ENCODE measurements at places on chromosomes 3 and 15.
A peak's percentile ranks its signal among the peaks of the same experiment; 100 is the strongest.

GRCh38 chr15:99442252-99442897 is 123.4 kb upstream of the MEF2A start:
- no peak for DNase-seq

- DNase-seq, result no peak
These were observed 998.6 kb upstream of the EPHA6 start for GRCh38 chr3:95815828-95816227.

DNA sequence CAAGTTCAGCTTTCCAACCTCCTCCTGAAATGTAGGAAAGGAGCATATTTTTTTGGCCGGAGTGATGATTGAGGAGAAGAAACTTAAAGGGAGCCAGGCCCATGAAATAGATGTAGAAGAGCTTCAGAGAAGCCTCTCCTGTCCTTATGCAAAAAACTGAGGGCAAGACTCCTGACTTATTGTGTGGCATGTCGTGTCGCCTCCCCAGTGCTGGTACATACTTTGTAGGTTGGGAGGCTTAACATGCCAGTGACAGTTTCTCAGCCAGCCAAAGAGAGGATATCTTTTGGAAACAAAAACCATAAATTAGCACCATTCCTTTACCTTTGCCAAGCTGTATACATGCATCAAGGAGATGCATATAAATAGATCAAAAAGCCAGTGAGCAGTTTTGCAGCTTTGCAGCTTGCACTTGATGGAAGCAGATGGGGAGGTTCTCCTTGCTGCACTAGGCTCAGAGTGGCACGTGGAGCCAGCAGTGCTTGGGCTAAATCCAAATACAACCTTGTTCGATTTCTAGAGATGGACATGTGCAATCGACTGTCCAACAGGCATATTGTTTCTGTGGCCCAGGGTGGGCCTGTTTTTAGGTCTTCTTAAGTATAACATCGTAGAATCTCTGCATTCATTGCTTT is 10.2 kb downstream of the SLCO3A1 start:
- no peak for DNase-seq

DNA sequence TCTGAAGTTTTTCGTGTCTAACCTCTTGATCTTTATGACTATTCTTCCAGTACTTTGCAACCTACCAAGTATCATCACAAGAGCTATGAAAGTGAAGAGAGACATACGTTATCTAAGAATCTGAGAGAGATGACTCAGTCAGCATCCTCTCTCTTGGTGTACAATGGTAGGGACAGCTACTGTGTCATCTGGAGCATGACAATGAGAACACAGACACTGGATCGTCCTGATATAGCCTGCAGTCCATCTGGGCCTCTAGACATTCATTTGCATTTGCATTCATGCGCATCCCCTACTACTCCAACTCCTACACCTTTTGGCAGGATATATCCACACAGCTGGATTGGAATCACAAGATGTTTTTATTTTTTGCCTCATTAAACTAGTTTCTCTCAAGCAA is 115.2 kb downstream of the PEX5L start:
- no peak for DNase-seq

DNA sequence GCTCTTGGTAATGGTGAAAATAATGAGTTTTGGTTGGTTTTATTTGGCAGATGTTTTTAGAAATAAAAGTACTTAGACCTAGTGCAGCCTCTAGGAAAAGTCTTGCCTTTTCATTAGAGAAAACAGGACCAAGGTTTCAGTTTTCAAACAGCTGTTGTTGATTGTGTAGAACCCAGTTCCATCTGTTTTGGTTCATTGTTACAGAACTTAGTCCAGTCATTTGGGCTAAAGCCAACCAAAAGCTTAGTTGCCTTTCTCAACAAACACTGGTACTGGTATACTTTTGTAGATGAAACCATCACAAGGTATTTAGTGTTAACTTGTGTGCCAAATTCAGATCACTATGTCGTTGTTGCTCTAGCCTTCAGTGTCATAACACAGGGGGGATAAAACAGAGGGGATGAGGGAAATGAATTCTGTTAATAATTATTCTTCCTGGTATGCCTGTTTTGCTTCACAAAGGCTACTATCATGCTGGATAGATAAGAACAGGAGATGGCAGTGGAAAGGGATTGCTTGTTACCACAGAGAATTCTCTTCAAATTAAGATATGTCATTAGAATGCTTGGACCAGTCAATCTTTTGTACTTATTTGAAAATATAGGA is 12.6 kb upstream of the APH1B start:
- no peak for DNase-seq

GRCh38 chr15:67127331-67127664 is 61.9 kb downstream of the SMAD3 start:
- DNase-seq, result no peak

DNA sequence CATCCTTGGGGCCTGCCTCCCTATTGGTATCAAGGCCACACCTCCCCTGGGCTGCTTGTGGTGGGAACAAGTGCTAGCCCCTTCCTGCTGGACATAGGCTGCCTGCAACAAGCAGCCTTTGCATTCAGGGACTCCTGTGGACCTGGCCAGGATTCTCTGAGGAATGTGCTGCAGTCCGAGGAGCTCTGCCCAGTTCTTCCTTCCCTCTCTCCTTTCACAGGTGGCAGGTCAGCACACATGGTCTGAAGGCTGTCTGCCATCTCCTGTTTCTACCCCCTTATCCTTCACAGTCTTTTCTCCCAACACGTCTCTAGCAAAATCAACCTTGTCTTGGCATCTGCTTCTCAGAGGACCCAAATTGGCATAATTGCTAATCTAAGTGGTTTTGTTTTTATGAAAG is 97.0 kb upstream of the LIPC start:
- no peak for DNase-seq

DNA sequence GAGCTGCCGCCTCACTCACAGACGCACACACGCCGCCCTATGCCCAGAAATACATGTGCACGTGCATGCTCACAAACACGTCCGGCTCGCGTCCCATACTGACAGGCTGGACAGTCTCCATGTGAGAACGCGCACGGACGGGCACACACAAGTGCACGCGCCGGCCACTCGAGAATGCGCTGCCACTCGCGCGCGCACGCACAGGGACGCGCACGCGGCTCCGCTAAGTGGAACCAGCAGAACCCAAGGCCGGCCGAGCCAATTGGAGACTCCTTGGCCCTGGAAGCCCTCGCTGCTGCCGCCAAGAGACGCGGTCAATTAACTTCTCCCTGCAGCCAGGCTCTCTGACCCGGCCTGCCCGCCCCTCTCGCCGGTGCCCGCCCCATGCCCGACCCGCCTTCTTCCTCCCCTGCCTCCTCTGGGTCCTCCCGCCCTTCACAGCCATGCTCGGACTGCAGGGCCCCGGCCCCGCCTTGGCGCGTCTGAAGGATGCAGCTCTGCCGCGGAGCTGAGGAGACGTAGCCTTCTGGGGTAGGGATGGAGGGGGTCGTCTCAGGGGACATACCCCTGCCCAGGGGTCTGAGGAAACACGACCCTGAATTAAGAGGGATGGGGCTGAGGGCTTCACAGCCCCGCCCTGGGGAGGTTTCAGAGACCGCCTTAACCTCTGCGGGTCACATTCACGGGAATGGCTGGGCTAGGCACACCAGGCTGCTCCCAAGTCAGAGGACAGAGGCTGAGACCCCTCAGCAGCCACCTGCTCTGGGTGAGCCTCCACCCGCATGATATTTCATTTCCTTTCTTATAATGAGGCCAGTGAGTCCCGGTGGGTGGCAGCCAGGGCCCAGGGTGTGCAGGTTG is 15.0 kb downstream of the PTH1R start:
- DNase-seq, result no peak

- DNase-seq, result peak; percentile 2
These were observed 1.3 kb downstream of the NOP10 start for GRCh38 chr15:34341381-34342212.

DNA sequence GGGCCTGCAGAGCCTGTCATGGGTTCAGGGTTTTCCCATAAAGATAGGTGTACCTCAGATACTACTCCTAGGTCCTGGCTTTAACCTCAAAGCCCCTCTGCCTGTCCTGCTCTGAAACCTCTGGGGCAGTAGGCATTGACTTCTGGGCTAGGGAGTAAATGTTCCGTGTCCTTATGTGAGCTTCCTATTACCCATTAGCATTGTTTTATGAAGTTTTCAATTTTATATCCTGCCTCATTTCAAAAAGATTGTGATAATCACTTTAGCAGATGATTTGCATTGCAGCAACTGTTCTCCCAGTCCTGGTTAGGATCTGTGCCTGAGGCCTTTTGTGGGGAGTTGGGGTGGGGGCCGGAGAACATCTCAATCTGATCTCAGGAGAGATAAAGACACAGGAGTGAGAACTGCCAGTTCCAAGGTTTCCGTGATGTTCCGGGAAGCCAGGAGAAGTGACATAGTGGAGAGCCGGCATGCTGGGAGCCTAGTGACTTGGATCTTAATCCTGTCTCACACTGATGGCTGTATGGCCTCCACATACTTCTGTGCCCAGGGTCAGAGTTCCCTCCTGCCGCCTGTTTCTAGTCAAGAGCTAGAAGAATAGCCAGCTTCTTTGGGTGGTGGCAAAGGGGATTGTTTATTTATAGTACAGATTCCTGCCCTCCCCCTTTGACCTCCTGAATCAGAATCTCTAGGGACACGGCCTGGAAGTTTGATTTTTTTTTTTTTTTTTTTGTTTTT is 10.6 kb downstream of the TPM1 start:
- no peak for DNase-seq

DNA sequence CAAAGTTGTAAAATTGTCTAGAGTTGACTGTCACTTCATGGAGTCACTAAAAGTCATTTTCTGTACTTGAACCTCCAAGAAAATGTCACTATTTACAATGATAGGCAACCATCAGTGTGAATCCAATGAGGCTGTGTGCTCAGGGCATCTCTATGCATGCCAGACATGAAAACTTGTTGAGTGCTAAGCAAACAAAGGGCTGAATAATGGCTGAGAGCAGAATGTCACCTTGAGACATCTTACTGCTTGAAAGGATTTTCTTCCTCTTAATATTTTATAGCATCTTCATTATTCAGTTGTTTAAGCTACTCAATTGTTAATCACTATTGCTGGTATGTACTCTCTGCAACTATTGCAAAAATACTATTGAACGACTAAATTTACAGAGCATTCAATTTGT is 184.7 kb downstream of the PLCH1 start:
- DNase-seq, result no peak

DNA sequence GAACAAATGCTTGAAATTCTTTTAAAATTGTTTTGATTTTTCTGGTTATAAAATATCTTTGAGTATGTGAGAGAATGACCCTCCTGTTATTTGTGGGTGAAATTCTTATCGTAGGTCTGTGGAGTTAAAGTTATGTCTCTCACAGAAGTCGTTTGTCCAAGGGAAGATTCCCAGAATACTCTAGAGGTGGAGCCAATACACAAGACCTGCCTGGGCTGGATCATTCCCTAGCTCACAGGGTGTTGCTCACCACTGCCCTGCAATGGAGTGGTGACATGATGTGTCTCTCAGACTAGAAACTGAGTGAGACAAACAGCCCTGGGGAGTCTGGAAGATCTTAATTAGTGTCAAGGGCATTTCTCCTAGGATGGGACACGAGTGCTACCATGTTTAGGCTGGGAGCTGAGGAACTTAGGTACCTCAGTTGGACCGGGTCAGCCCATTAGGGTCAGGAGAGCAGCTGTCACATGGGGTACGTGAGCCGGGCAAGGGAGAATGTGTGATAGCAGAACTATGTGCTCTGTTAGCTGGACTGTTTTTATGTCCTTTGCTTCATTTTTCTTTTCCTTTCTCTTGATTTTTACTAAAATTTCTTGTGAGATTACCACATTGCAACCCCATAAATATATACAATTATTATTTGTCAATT is 53.6 kb upstream of the MYO5C start:
- no peak for DNase-seq

GRCh38 chr3:122004991-122005565 is 17.0 kb downstream of the ILDR1 start:
- DNase-seq, result peak; percentile 46

GRCh38 chr3:73409138-73409763 is 215.5 kb downstream of the PDZRN3 start:
- no peak for DNase-seq

DNA sequence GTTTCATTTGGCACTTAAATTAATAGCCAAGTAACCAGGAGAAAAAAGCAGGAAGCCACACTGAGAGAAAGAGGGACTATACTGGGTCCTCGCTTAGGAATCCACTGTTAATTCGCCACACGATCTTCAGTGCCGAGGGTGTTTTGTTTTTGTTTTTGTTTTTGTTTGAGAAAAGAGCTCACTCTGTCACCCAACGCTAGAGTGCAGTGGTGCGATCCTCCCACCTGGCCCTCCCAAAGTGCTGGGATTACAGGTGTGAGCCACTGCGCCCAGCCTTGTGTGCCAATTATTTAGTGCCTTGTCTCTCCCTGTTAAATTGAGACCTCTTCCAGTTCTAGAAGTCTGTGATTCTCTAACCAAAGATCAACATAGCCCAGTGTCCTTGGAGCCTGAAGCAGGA is 53.8 kb upstream of the TPM1 start:
- DNase-seq, result no peak

DNA sequence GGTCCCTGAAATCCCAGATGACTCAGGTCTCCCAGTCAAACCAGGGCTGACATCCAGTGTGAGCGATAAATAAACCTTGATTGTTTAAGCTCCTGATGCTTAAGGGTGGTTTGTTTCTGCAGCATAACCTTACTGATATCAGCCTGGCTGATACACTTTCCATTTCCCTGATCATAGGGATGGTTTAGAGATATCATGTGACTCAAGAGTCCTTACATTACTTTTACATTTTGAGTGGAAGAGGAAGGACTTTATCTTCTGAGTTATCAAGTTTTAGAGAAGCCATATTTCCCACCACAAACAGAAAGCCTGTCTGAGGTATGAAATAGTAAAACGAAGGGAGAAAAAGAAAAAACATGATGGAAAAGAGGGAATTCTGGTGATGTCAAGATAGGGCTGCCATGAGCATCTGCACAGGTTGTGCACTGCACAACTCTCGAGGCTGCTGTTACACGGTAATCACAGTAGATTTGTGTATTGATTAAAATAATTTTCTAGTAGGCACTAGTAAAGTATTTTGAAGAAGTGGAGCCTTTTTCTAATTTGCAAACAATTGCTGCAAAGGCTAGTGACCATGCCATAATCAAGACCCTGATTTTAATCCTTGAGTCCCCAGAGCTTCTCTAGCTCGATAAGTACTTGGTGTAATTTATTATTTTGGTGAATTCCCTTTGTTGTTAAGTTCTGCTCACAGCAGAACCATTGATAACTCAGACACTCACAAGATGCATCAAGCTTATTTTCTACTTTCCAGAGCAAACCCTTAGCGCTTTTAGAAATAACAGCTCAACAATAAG is 34.1 kb upstream of the FBLN2 start:
- DNase-seq, result no peak
